Activated CD8-positive, alpha-beta memory T cell treated with anti-CD3 and anti-CD28 coated beads, Interleukin-2, amount 10 ng/mL, durations not matched to agents 7 days and 5 days (primary cell): ENCODE measurements at places on chromosomes 1 and 21. TPM values are rescaled to one million over a fixed set of nuclear protein-coding genes. Genes with fewer than 3 reads are reported as not detected.

The SYT2 gene
- not detected for total RNA-seq

The POU3F1 gene
- 0.09 TPM for total RNA-seq

The SLC37A1 gene
- 14.8 TPM for total RNA-seq

The ZBTB21 gene
- 16.3 TPM for total RNA-seq
